NCI-H2081 (cell line): ENCODE measurements at places on chromosomes 5 and 9.

DNA sequence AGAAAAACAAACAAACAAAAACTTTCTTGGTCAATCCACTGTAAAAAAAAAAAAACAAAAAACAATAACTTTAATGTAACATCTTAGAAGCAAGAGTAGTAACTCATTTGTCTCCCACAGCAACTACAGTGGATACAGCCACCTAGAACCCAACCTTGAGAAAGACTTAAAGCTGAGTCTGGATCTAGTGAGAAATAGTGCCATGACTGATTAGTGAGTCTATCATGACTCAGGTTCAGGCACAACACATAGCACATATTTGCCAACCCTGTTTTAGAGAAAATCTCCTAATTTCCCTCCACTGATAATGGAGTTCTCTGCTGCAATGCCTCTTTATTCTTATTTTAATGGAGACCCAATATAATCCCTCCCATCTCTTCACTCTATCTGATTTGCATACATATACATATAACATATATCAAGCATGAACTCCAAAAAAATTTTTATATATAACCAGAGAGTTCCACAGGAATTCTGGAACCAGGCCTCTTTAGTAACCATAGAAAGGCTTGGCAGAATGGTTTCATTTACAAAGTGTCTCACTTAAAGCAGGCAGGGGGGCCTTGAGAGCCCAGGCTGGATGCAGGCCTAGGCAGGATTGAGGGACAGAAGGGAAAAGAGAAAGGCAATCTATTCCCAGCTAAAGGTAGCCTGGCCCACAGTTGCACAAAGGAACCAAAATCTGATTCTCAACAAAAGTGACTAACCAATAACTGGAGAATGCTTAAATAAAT lies 11.9 kb upstream of the NR4A3 start:
- no peak for DNase-seq

GRCh38 chr5:133664422-133664821 lies 52.1 kb upstream of the FSTL4 start:
- DNase-seq: no peak

- no peak for DNase-seq
Observed at GRCh38 chr5:131163276-131164119, 1.6 kb downstream of the HINT1 start.

DNA sequence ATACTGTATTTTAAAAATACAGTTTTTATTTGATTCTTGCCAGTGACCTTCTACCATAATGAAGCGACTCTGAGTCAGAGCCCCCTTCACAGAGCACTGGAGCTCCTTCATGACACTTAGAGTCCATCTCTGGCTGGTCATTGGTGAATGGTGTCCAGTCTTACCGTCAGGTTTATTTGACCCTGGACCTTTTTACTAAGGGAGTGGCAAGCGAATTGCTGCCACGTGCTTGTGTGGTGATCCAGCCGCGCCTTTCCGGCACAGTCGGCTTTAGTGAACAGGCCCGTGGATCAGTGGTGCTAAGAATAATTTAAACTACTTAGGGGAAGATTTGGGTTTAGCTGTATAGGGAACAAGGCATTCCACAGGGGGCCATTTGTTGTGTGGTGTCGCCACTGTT lies 48.5 kb downstream of the PRRC2B start:
- DNase-seq: no peak

GRCh38 chr9:121886759-121887485 lies 206.2 kb downstream of the TTLL11 start:
- no peak for DNase-seq

GRCh38 chr5:1708592-1709141 lies 91.0 kb downstream of the MRPL36 start:
- DNase-seq: no peak

DNA sequence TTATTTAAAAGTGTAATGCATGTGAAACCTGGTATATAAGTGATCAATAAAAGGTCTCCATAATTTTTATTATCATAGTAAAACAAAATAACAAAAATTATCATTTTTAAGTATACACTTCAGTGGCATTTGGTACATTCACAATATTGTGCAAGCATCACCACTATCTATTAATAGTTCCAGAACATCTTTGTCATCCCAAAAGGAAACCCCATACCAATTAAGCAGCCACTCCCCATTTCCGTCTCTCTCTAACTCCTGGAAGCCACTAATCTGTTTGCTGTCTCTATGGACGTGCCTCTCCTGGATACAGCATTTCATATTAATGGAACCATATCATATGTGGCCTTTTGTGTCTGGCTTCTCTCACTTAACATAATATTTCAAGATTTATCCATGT lies 7.6 kb downstream of the OLFML2A start:
- no peak for DNase-seq
